NCI-H524 (cell line): ENCODE measurements at places on chromosomes 1 and 21.
A peak's percentile ranks its signal among the peaks of the same experiment; 100 is the strongest.

DNA sequence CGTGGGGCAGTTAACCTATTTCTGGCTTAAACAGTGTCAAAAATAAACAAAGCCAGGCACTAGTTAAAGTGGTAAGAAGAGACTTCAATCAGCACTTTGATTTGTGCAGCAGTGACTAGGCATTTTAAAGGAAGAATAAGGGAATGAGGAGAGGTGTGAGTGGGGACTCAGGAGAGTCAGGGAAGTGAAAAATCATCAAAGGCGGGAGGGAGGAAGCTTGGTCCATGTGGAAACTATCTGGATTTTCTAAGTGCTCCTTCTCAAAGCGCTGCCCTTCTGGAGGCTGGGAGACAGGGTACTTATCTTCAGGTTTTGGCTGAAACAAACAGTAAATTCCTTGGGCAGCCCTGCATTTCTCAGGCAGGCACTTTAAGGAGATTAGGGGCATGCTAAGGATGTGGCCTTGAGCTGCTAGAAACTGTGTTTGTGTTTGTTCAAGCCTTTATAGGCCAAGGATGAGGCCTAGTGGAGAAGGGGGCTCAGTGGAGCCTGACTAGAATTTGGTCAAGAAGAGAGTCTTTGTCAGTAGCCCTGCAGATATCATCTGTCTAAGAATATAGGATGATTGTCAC lies 486.5 kb downstream of the SIPA1L2 start:
- peak; percentile 58 for DNase-seq

GRCh38 chr21:15978215-15978738 lies 248.5 kb downstream of the USP25 start:
- DNase-seq: no peak

GRCh38 chr1:41768583-41768982 lies 150.1 kb downstream of the HIVEP3 start:
- no peak for DNase-seq

DNA sequence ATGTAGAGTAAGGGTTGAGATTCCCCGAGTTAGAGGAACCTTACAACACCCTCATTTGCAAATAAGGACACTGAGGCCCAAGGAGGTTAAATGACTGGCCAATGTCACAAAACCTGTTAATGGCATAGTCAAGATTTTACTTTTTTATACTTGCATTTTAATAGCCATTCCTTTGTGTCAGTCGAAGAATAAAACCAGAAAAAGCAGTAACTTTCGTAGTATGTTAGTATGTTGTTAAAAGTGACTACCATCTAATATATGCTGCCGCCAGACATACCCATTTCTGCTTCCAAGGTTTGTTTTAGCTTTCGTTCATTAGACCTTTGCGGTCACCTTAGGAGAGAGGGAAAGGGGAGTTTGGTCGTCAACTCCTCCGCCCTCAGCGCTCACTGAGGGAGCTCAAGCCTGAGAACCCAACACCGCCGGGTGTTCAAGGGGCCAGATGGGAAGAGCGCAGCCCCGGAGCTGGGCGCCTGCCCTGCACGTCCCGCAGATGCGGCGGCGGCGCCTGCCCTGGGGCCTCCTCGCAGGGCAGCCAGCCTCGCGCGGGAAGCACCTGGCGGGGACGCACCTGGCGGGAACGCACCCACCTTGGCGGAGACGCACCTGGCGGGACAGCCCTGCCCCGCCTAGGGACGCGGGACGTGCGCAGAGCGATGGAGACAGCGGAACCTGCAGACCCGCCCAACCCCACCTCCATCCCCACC lies 466 bp downstream of the VPS26C start:
- peak; percentile 55 for DNase-seq

DNA sequence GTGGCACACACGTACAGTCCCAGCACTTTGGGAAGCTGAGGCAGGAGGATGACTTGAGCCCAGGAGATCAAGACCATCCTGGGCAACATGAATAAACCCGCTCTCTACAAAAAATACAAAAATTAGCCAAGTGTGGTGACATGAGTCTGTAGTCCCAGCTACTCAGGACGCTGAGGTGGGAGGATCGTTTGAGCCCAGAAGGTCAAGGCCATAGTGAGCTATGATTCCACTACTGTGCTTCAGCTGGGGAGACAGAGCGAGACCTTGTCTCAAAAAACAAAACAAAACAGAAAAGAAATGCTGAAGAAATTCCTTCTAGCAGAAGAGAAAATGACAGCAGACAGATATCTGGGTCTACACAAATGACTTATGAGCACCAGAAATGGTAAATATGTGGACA lies 10.3 kb downstream of the ALDH9A1 start:
- no peak for DNase-seq
